ENCODE measurements at places on chromosomes 1 and 21.

DNA sequence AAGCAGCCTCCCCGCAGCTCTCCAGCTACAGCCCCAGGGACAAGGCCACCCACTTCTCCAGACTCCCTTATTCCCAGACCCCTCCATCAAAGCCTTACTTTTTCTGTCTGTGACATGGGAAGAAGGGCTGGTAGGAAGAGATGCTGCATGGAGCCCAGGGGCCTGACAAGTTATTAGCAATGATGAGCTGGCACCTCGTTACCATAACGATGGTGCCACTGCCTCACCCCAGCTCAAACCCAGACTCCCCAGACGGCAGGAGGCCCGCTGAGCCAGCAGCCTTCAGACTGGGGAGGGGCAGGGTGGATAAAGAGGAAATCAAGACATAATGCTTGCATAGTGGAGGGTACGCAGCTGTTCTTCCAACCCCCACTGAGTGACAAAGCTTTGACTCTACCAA is 3.3 kb downstream of the DLGAP3 start:
- DNase-seq, result no peak

- no peak for DNase-seq
These were observed 79.6 kb upstream of the AK4 start for GRCh38 chr1:65068202-65069010.

DNA sequence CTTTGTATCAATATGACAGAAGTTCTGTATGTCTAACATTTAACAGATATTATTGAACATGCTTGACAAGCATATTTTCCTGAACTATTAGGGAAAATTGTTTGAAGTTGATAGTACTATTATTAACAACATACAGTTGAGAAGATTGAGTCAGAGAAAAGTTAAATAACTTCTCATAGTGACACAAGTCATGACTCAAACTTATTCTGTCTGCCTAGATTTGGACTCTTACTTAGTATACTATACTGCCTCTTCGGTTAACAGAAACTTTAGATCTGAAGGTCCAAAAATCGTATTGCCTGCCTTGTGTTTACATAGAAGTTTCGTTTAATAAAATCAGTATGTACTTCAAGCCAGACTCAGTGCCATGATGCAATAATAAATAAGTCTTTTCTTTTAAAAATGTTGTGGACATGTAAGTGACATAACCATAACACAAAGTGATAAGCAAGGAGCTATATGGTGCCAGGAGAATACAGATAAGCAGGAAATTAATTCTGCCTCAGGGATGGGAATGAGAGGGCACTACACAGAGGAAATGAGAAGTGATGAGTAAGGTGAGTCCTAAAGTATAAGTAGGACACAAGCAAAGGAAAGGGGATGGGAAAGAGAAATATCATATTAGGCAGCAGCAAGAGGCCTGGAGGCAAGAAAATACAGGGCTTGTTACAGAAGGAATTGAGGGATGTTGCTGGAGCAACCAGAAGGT is 48.1 kb downstream of the LHX9 start:
- no peak for DNase-seq

DNA sequence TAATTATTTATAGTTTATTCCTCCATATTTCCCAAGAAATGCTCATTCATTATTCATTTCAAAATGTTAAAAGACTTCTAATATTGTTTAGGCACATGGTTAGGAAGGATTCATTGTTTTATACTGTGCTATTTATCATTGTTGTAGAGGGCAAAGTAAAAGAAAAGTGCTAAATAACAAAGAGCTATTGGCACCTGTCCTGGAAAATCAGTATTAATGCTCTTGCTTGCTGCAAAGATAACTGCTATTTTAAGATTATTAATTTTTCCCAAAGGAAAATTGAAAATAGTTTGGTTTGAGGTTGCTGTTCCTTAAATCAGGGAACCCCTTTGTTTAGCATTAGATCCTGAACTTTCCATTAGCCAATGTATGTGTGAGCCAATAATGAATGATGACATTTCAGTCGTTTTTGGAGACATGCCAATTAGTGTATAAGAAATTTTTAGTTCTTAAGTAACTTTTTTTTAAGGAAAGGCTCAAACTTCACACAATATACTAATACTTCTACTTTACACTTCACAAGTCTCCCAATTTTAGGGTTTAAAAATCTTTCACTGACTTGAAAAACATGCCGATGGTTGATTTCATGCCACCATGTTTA is 39.9 kb downstream of the EPB41 start:
- DNase-seq, result no peak

- no peak for DNase-seq
These were observed 6.9 kb upstream of the PPM1J start for GRCh38 chr1:112721966-112722524.

- no peak for DNase-seq
These were observed 73.2 kb downstream of the PRKACB start for GRCh38 chr1:84217239-84217638.

- no peak for DNase-seq
These were observed 9.2 kb upstream of the HOOK1 start for GRCh38 chr1:59805554-59805953.

- no peak for DNase-seq
These were observed 265.9 kb downstream of the PRDM2 start for GRCh38 chr1:13965770-13966398.

DNA sequence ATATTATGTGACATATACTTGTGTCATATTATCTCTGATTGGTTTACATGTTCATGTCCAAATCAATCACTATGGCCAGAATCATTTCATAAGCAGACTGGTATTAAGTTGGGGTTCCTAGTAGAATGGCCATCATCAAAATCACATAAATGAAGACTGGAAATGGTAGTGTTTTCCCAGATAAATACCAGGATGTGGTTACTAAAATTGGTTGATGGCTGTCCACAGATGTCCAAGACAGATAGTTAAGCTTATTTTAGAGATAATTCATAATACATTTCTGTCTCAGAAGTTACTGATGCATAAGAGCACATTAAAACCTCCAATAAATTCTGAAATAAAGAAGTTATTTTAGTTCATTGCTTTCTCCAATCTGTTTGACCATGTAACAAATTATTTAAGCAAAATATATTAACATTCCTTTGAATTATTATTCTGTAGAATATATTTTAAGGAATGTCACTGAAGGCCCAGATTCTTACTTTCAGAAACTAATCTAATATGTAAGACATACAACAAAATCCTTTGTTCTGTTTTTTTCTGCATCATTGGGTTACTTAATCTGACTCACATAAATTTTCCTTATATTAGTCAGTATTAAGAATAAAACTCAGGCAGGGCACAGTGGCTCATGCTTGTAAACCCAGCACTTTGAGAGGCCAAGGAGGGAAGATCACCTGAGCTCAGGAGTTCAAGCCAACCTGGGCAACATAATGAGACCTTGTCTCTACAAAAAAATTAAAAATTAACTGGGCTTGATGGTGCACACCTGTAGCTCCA is 483.9 kb downstream of the PTPRC start:
- DNase-seq, result no peak

- no peak for DNase-seq
These were observed 27.9 kb downstream of the PRDM15 start for GRCh38 chr21:41851090-41851790.

GRCh38 chr1:185823467-185823866 is 89.3 kb downstream of the HMCN1 start:
- DNase-seq, result no peak

- DNase-seq, result no peak
These were observed 7.8 kb upstream of the TNFSF18 start for GRCh38 chr1:173058556-173058955.

- DNase-seq, result no peak
These were observed 74.1 kb downstream of the PRKAA2 start for GRCh38 chr1:56719171-56719570.

- no peak for DNase-seq
These were observed 16.3 kb upstream of the H3-3A start for GRCh38 chr1:226046240-226046639.

- DNase-seq, result peak; percentile 72
These were observed 92.1 kb upstream of the CD53 start for GRCh38 chr1:110780600-110781484.
